SK-MEL-5 (cell line): ENCODE measurements at places on chromosomes 7 and 10.
A peak's percentile ranks its signal among the peaks of the same experiment; 100 is the strongest.

- DNase-seq = no peak
Measured at GRCh38 chr7:149409895-149410294, 51.0 kb downstream of the ZNF777 start.

DNA sequence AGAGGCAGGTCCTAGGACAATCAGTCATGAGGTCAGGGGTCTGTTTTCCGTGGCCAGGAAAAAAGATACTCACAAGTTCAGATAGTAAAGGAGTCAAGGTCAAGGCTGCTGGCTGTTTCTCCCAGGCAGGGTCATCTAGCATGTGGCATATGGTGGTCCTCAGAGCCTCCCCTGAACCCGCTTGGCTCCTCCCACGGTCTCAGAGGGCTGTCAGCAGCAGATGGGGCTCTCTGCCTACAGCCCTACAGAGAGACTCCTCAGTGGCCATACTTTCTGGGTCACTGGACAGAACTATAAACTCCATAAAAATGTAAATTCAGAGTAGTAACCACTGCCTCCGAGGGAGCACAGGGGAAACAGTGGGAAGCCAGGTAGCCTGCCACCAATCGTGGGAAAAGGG, 11.3 kb upstream of the DRGX start:
- no peak for DNase-seq

GRCh38 chr10:13865758-13866491, 279.2 kb downstream of the PRPF18 start:
- DNase-seq = no peak

GRCh38 chr7:17989546-17989945, 38.1 kb downstream of the PRPS1L1 start:
- peak; percentile 35 for DNase-seq

GRCh38 chr10:48690791-48691660, 6.4 kb downstream of the WDFY4 start:
- DNase-seq = no peak

DNA sequence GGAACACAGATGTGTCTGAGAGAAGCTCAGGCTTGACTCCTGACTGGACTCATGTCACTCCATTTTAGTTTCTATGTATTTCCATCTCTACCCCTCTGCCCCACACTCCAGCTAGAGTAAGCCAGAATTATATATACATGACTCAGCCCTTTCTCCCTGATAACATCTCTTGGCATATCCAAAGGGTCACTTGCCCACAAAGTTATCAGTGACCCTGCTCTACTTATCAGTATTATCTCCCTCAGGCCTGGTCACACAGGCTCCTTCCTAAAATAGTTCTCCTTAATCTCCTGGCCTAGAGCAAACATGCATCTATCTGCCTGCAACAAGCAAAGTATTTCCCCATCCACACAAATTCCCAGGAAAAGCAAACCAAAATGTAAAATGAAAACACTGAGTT, 598.3 kb downstream of the SUGCT start:
- DNase-seq = no peak

DNA sequence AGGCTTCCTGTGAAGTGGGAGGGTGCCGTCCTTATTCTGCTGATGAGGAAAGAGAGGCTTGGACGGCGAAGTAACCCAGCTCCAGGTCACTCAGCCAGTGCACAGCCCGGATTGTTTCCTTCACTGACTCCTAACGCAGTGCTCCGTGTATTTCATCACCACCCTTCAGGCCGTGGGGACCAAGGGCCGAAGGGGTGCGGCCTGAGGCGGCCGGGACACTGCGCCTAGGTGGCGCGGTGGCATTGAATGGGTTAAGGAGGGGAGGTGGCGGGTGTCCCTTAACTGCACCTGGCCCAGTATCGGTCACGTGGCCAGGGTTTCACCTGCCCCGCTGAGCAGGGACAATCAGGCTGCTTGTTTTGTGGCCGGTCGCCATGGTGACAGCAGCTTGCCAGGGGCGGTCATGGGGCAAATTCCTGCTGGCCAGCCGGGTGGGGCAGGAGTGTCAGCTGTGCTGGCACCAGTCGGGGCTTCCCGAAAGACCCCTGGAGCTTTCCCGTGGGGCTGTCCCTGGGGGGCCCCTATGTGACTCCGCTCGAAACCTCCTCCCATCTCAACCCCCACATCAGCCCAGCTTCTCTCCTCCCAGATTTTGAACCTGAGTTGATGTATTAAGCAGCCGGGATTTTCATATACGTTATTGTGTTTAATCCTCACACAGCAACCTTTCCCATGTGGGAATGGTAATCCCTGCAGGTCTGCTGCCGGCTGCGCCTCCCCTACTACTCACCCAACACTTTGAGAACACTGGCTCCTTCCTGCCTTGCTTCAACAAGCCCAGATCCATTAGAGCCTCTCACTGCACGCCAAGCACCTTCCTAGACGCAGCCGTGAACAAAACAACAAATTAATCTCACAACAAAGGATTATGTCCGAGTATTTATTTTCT, 4.4 kb upstream of the ABHD11 start:
- DNase-seq = peak; percentile 35

GRCh38 chr10:8460626-8461025, 406.1 kb downstream of the GATA3 start:
- DNase-seq = no peak

- DNase-seq = no peak
Measured at GRCh38 chr7:90599038-90599437, 2.9 kb downstream of the CDK14 start.

GRCh38 chr7:120996333-120996987, 7.9 kb downstream of the CPED1 start:
- peak; percentile 77 for DNase-seq

- peak; percentile 69 for DNase-seq
Measured at GRCh38 chr10:44935201-44935965, 24.2 kb upstream of the RASSF4 start.

GRCh38 chr10:74901301-74901700, 74.9 kb downstream of the KAT6B start:
- DNase-seq = no peak

GRCh38 chr7:55513868-55514267, 58.4 kb downstream of the VOPP1 start:
- no peak for DNase-seq

GRCh38 chr10:72331575-72332422, 22.9 kb downstream of the DNAJB12 start:
- no peak for DNase-seq

DNA sequence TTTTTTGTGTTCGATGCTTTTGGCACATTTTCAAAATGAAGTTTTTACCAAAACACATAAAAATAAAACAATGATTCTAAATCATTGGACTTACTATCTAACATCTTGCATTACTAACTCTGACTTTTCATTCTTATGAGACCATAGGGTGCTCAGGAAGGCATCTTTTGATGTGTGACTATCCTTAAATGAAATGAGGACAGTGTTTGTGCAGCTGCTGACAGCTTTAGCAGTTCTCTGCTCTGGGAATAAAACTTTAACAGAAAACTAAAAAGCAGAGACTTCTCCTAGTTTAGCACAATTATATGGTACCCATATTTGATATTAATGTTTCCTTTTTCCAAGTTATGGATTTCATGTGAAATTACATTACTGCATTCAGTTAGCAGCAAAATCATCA, 471.6 kb downstream of the ARL4A start:
- DNase-seq = no peak

DNA sequence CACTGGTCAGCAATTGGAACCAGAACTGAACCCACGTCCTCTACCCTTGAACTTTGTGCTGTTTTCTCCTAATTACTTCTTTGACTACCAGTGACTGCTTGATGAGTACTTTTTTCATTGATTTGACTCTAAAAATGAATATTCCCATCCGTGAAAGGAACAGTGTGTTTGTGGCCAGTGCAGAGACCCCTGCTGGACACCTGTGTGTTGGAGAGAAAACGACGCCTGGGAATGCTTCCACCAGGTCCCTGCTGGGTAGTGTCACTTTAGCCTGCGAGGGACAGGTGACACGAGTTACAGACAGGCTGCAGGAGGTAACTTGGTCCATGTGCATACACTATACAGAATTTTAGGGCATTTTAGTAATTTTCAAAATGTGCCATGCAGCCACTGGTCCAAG, 6.8 kb upstream of the GJD4 start:
- peak; percentile 8 for DNase-seq

GRCh38 chr7:5177060-5177459, 13.0 kb upstream of the WIPI2 start:
- DNase-seq = no peak

DNA sequence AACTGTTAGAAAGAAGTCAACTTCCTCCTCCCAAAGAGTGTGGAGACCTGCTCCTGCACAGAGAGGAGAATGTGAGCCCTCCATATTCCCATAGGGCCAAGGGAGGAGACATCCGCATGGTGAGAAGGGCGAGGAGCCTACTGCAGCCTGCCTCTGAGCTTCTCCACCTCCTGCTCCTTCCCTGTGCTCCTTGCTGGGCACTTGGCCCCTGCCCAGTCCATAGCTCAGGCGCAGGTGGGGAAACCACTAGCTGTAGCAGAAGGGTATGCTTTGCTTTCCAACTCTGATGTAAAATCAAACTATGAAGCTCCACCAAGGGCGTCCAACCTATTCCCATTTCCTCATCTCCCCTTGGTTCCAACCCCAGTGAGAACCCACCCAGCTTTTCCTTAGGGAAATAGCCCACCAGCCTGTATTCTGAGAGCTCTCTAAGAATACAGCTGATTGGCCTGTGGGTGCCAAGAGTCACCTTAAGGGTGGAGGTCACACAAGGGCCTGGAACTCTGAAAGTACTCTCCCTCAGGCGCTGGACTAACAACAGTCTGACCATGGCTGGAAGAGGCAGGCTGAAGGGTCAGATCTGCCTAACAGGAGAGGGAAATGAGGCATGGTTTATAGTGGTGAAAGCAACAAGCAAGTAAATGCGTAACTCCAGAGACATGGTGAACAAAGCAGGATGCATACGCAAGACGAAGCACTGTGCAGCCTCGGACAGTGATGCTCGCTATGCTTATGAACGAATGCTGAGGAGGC, 13.9 kb downstream of the ZNF488 start:
- DNase-seq = no peak

GRCh38 chr10:79927111-79927828, 21.6 kb downstream of the SFTPD start:
- DNase-seq = no peak

- no peak for DNase-seq
Measured at GRCh38 chr7:74655768-74656440, 1.6 kb upstream of the GTF2I start.

DNA sequence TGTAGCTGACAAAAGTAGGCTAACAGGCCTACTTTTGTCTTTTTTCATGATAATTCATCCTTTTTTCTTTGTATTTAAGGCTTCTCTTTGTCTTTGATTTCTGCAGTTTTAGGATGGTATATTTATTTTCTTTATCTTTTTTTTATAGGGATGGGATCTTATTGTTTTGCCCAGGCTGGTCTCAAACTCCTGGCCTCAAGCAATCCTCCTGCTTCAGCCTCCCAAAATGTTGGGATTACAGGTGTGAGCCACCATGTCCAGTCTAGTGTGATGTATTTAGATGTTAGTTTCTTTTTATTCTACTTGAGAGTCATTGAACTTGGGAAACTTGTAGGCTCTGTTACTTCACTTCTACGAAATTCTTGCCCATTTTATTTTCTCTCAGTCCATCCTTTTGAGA, 35.4 kb downstream of the TRIM24 start:
- no peak for DNase-seq

GRCh38 chr10:101580486-101581399, 7.3 kb downstream of the POLL start:
- DNase-seq = no peak

DNA sequence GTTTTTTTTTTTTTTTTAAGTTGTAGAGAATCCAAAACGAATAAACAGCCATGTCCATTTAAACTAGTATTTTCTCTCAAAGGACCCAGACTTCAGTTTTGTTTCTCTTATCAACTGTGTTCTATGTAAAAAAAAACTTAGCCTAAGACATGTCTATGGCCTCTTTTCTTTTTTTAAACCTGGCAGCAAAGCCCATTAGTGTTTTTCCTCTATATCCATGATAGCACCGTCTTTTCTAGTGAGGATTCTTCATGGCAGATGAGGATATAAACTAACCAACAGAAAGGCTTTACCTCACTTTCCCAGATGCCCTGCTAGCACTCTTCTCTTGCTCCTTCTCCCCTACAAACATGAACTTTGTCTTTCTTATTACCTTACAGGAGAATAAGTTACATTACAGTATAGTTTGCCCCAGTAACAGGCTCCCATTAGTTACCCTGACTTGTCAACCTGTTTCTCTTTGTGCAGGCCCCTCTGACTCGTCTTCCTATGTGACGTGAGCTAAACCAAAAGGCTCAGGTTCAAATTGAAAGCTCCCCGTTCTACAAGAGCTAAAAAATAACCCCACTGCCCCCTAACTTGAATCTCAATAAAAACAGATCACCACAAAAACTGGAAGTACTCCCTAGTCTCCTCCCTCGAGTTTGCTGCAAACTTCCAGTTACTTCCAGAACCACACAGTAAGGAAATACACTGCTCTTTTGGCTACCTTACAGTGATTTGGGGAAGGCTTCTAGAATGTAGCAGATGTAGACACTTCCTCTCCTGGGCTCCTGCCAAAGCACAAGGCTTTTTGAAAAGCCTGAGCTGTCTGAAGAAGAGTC, 20.1 kb downstream of the P4HA1 start:
- DNase-seq = peak; percentile 2

DNA sequence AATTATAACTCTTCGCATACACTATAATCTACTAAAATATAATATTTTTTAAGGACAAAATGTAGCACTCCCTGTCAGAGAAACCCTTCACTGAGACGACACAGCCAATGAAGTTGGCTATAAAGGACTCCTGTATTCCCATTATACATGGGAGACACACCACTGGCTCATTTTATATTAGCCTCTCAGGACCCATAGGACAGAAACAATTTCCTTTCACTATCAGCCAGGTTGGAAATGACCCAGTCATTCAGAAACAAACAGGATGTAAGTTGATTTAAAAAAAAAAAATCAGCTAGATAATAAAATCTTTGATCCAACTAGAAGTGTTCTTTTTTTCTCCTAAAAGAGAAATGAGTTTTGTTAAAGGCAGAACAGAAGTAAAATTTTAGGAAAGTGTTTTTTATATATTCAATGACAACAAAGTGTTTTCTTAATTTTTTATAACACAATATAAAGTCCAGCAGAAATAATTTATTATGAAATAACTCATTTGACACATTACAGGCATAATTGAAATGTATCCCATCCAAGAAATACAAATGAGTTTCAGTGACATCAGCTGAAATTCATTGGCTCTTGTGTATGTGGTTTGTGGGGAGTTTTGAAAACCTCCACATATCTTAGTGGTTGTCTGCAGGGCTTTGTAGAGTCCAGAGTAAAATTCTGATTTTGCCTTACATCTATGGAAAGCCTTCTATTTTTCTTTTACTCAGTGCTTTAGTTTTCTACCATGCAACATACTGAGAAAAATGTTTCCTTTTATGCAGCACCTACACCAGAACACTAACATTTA, 64.1 kb downstream of the CTTNBP2 start:
- peak; percentile 55 for DNase-seq
